Stimulated activated CD4-positive, alpha-beta T cell treated with anti-CD3 and anti-CD28 coated beads, Interleukin-1b, Interleukin-23, amount 100 ng/mL, for 24 hours (primary cell): ENCODE measurements at places on chromosomes 7 and 10.

DNA sequence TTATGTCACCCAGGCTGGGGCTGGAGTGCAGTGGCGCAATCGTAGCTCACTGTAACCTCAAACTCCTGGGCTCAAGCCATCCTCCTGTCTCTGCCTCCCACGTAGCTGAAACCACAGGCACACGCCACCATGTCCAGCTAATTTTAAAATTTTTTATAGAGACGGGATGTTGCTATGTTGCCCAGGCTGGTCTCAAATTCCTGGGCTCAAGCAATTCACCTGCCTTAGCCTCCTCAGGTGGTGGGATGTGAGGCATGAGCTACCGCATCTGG, 123.2 kb upstream of the PARD3 start:
- DNase-seq = no peak

DNA sequence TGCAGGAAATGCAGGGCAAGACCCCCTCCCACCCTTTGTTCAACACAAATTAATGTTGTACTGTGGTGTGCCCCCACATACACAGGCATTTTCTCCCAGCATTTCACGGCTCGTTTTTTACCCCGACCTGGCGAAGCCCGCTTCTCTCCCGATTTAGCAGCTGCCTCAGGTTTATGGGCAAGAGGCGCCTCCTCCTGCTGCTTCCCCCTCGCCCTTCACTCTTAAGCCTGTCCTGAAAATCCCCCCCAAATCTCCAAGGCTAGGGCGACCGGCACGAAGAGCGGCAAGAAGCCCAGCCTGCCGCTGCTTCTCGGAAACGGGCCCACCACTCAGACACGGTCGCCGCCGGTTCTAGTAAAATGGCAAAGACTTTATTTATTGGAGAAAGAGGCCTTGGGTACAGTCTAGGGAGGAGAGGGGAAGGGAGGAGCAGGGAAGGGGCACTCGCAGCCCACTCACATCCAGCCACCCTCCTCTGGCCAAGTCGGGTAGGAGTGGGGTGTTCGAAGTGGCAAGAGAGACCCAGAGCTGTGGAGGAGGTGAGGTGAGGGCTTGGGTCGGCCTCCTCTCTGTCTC, 3.3 kb downstream of the LBX1 start:
- DNase-seq = no peak

DNA sequence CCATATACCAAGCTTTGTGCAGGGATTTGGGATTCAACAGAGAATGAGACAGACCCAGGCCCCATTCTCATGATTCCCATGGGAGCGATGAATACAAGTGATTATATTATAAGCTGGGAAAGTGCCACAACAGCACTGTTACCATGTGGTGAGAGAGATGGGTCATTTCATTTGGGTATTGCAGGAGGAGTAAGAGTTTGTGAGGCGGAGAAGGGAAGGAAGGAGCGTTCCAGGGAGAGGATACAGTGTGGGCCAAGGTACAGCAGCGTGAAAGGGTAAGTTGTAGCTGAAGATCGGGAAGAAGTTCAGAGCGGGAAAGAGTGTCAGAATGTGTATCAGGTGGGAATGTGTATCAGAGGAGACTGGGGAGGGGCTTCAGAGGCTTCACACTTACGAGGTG, 38.5 kb downstream of the GOLGA7B start:
- no peak for DNase-seq

DNA sequence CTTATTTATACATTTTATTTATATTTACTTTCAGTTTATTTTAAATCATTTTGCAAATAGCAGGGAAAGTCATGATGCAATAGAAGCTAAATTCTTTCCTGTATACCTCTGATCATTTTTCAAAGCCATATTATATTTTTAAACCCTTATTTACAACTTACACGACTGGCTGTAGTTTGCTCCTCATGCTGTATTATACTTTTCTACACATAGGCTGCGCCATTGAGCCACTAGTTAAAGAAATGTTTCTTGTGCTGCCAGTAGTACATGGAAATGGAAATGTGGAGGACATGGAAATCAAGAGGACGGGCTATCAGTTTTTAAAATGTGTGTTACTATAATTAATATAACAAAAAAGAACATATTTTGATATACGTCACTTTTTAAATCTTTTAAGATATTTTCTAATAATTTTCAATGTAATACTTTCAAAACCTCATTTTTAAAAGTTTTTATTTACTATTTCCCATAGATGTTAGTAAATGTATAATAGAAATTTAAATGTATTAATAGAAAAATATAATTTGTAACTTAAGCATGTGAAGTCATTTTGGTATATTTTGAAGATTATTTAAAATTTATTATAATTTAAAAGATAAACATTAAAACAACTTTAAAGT, 118.5 kb downstream of the VTI1A start:
- DNase-seq = no peak

GRCh38 chr7:107017965-107018719, 26.4 kb upstream of the PRKAR2B start:
- DNase-seq = no peak

DNA sequence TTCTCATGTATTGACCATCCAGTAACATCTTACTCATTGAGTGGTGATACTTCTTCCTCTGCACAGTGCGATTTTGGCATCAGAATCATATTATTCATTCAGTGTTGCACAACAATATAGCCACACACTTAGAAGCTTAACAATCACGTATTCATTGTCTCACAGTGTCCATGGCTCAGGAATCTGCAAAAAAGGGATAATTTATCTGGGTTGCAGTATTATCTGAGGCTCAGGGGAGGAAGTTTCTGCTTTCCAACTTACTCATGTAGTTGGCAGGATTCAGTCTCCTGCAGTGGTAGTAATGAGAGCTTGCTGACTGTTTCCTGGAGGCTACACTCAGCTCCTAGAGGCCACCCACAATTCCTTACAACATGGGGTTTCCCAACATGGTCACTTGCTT, 803.6 kb downstream of the SORCS1 start:
- no peak for DNase-seq

DNA sequence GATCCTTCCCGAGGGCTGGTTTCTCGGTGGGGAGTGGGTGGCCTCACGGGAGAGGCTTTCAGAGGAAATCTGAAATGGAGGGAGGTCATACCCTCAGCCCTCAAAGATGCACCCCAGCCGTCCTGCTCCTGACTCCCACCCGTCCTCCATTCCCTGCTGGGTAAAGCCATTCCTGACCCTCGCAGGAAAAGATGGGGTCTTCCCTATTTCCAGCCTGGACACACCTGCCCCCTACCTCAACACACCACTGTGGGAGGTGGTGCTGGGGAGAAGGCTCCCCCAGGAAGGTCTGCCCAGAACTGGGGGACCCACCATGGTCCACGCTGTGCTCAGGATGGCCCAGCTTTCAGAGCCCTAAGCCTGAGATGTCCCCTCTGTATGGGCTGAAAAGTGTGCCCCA, 86.9 kb downstream of the CHST15 start:
- DNase-seq = no peak

DNA sequence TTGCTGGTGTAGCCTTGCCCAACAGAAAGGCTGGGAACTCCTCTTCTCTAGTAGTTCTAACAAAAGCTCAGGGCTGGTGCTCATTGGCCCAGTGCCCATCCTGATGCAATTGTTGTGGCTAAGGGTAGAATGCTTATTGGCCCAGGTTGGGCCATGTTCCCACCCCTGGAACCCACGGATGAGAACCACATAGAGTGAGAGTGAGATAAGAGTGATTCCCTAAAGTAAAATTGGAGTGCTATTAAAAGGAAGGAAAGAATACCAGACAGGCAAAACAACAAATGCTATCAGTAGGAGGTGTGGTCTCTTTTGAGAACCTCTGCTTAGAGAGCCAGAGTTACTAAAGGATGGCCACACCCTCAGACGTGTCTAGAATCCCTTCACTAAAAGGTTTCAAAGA, 49.2 kb downstream of the LGI1 start:
- DNase-seq = no peak

- DNase-seq = no peak
Observed at GRCh38 chr7:75599244-75599781, 107.2 kb downstream of the SPDYE5 start.

- no peak for DNase-seq
Observed at GRCh38 chr10:102627736-102628293, 16.5 kb upstream of the TRIM8 start.

DNA sequence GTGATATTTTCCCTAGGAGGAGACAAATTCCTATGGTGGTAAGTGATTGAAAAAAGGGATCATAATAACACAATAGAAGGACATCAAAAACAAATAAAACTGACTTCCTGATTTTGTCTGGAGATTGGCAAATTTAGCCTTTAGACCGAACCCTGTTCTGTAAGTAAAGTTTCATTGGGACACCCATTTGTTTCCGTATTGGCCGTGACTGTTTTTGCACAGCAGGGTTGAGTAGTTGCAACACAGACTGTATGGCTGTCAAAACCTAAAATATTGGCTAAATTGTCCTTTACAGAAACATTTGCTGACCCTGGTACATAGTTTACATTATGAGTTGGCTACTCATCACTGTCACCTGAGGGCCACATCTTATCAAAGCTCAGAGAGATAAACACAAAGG, 168.6 kb downstream of the PRKCQ start:
- DNase-seq = no peak

DNA sequence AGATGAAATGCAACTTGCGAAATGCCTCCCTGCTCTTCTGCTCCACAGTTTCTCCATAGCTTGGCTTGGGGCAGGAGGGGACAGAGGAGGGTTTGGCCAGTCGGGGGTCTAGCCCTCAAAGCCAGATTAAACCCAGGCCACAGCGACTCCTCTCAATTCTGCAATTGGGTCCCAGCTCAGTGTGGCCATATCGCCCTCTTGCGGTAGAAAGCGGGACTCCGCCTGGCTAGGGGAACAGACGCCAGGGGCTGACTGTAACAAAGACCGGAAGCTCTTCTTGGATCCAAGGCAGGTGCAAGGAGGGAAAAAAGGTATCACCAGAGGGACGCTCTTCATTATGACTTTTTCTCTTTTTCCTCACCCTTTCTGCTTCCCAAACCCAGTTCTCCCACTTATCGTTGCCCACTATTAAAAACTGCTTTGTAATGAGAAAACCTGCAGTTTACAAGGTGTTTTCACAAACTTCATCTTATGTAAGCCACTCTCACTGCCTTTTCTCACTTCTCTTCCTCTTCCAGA, 36.6 kb upstream of the TNPO3 start:
- peak; percentile 83 for DNase-seq

DNA sequence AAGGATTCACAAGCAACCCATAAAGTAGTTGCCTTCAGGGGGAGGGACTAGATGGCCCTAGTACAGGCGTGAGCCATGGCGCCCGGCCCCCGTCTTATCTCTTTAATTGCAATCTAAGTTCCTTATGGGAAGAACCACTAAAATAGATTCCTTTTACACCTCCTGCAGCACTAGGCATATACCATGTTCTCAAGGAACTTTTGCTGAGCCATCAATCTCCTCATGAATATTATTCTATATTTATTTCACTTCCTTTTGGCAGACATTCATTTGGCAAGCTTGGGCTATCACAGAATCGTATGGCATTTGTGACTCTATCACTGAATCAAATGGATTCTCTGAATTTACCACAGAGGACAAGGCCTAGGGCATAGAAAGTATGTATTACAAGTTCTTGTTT, 14.8 kb upstream of the DNAJC12 start:
- no peak for DNase-seq

DNA sequence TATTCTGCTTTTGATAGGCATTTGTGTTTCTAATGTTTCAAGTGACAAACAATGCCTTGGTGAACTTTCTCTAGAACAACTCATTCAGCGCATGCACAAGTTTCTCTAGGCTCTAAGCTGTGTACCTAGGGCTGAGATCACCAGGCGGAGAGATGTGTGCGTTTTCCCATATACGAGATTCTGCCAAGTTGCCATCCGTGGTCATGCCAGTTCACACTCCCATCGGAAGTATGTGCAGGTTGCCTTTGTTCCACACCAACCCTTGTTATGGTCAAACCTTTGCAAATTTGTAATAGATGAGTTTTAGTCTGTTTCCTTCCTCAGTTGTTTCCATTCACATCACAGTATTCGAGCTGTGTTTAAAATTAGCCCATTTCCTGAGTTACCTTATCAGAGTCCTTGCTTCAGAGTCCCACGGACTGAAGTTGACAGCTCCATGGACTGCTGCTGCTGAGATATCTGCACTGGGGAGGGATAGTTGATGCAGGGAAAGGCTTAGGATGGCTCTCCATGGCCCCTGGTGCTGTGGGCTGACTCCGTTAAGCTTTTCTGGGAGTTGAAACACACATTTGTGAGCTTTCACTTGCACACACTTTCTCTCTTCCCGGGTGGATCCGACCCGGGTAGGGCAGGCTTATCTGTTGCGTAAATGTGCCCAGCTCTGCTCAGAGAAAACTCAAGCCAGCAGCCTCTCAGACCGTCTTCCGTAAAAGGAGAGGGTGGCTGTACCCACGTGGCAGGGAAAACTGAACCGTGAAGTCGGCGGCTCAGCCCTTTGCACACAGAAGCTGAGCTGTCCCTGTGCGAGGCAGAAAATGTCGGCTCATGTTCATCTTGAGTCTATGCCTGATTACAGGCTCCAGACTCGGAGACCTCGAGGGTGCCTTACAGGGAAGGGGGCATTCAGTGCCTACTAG, 49.4 kb downstream of the HK1 start:
- peak; percentile 37 for DNase-seq

- DNase-seq = no peak
Observed at GRCh38 chr10:119210633-119211032, 3.3 kb downstream of the GRK5 start.

DNA sequence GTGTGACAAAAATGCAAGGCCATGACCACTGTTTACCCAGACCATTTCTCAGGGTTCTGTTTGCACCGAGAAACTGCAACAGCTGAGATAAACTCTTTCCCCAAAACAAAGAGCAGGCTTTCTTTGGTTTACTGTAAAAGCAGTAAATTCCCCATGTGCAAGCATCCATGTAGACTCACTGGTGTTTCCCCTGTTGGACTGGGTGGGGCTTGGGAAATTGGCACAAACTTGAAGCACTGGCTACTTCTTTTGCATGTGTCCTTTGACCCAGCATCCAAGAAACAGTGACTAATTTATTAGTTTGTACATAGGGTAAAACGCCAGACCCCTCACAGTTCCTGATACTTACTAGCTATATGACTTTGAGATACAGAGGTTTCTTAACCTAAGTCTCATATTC, 12.3 kb downstream of the IQUB start:
- no peak for DNase-seq

GRCh38 chr10:13801907-13802288, 215.1 kb downstream of the PRPF18 start:
- no peak for DNase-seq

- no peak for DNase-seq
Observed at GRCh38 chr7:5525271-5526099, 101.9 kb upstream of the TNRC18 start.

- DNase-seq = no peak
Observed at GRCh38 chr7:153301936-153302335, 542.4 kb downstream of the ACTR3B start.

DNA sequence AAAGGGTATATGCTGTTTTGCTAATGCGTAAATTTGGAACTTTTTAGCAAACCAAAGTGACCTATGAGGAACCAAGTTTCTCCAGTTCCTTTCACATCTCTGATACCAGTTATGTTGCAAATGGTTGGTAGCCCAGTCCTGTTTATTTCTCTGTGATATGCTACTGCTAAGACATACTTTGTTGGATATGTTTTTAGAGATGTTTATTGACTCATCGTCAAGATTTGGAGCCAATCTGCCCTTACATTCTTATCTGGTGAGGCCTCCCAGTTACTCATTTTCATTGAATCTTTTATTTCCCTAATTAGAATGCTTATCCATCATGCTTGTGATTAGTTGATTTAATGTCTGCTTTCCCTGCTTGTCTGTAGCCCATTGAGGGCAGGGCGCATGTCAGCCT, 58.9 kb downstream of the LRGUK start:
- no peak for DNase-seq
